ENCODE measurements at places on chromosomes 2 and 18.

GRCh38 chr2:140929849-140930248 lies 1201.0 kb downstream of the LRP1B start:
- no peak for DNase-seq

DNA sequence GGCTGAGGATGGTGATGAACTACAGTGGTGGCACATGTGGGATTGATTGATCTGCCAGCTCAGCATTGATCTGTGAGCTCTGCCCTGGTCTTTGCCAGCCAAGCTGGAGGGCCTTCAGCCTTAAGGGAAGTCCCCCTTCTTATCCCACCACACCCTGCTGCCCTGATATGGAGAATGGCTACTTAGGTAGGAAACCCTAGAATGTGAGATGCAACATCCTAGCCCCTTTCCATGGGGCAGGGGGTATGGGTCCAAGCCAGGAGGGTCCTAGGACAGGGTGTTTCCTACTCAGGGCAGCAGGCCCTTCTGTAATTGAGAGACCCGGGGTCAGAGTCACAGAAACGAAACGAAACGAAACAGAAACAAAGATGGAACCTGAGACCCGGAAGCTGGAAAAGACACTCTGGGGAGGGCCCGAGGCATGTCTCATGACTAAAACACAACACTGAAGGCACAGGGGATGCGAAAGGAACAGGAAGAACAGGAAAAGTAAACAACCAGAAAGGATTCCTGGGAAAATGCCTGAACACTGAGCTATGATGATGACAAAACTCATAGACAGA lies 16.9 kb upstream of the SULT1C2 start:
- no peak for DNase-seq

DNA sequence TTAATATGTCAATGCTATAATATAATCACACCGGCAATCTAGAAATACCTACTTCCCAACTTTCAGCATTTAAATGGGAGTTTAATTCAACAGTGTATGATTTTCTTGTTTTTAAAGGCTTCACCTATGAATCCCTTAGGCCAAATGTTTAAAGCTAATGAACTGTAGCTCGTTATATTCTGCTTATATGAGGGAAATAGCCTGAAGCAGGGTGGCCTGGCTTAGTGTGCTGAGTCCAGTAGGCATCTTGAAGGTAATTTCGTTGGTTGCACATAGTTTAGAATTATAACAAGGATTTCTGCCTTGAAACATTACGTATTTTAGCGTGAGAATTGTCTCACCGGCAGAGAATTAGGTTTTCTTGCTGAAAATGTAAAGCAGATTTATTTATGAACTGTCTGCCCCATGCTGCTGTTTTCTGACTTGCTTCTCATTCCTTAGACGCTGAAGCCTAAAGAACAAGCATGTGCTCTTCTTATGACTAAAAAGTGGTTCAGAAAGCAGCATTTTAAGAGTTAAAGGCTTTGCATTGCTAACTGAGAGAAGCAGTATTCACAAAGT lies 433.7 kb upstream of the RAB12 start:
- no peak for DNase-seq

DNA sequence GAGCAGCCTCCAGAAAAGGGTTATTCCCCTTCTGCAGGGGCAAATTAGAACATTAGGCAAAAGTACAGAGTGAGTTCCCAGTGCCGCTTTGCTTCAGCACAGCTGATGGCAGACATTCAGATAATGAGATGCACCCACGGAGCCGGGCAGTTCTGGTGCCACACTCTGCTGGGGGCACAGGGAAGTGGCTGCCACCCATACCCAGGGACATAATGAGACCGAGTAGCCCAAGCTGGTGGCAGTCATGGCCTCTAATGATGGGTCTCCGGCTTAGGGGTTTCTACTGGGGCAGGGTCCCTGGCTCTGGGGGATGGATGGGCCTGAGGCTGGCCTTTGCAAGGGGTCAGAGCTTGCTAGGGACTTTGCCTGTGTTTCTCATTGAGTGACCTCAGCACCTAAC lies 26.2 kb downstream of the GLI2 start:
- DNase-seq, result no peak

- no peak for DNase-seq
Observed at GRCh38 chr18:42011053-42011452, 56.0 kb downstream of the PIK3C3 start.

DNA sequence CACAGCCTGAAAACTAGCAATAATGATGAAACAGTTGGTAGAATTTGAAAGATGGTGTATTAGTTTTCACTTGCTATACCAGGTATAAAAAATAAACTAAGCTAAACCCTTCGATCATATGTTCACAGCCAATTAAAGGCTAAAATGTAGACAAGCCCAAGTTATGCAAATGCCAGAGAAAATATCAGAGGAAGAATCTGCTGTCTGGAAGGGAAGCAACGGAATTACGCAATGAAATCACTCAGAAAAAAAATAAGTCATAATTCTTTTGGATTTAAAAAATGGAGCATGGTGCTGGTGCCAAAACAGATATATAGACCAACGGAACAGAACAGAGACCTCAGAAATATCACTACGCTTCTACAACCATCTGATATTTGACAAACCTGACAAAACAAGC lies 108.3 kb downstream of the ARL4C start:
- DNase-seq, result no peak

- peak; percentile 87 for DNase-seq
Observed at GRCh38 chr2:65377556-65378192, 54.7 kb downstream of the SPRED2 start.

- DNase-seq, result no peak
Observed at GRCh38 chr2:9975328-9975727, 23.8 kb downstream of the GRHL1 start.

- DNase-seq, result no peak
Observed at GRCh38 chr18:39622431-39622830, 2056.8 kb upstream of the CELF4 start.

GRCh38 chr2:46001741-46002506 lies 295.3 kb upstream of the EPAS1 start:
- no peak for DNase-seq

- DNase-seq, result peak; percentile 49
Observed at GRCh38 chr2:236545814-236546480, 23.7 kb upstream of the ACKR3 start.

DNA sequence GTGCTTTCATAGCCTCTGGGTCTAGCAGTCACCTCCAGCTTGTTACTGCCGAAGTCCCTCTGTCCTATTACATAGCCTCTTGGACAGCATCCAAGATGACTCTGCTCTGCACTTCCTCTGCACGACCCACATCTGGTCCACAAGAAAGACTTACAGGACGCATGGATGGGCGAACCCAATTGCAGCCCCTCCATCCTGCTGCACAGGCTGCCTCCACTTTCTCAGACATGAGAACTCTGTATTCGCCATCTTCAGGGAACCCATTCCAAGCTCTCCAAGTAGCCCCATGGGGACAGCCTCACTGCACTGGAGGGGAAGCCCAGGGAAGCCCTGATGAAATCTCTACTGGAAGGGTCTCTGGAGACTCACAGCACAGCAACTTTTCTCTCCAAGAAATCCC lies 172.1 kb downstream of the GFPT1 start:
- peak; percentile 83 for DNase-seq

DNA sequence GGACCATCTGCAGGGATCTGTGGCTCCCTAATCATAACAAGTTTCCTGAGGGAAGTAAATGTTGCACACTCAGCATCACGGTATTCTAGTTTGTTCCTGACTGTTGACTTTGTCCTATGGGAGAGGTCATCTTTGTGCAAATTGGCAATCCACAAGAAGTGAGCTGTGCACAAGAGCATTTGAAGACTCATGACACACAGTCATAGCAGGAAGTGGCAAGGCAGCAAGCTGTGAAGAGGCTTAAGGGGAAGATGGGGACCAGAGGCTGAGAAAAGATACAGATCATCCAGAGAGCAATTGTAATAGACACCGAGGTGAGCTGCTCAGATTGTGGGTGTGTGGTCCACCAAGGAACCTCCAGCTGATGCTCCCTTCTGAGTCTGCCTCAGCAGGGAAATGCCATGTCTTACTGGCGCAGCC lies 2.7 kb downstream of the TNP1 start:
- DNase-seq, result no peak

DNA sequence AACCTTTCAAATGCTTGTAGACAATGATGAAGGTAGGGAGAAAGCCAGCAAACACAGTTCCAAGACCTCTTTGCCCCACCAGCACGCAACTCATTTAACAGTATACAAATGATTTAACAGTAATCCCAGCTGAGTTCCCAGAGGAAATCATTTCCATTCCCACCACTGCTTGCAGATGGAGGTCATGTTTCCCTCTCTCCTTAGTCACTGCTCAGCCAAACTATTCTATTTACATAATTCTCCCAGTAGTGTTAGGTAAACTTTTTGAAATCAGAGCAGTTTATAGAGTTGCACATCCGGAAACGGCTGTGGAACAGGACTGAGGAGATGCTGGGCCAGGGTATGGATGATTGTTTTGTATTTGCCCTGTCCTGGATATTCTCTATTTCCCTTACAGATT lies 328.5 kb downstream of the FIGN start:
- no peak for DNase-seq

- peak; percentile 37 for DNase-seq
Observed at GRCh38 chr2:120736624-120737339, 1.1 kb downstream of the GLI2 start.

DNA sequence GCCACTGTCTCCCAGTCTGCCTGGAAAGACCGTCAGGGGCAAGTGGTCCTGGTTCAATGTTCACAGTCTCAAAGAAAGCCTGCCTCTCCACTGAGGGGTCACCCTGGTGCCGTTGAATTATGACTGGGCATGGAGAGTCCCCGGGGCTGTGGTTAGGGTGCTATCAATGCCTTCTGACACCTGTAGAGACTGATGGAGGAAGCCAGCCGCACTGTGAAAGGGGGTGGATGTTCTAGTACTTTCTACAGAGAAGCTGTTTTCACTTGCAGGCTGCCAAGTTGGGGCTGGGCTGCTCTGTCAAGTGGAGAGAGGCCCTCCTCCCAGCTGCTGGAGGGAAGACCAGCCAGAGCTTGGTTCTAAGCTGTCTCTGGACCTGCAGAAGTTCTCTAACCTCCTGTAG lies 80.5 kb downstream of the BCL2L11 start:
- no peak for DNase-seq

- DNase-seq, result no peak
Observed at GRCh38 chr2:232352511-232353091, 25.9 kb upstream of the ALPP start.

DNA sequence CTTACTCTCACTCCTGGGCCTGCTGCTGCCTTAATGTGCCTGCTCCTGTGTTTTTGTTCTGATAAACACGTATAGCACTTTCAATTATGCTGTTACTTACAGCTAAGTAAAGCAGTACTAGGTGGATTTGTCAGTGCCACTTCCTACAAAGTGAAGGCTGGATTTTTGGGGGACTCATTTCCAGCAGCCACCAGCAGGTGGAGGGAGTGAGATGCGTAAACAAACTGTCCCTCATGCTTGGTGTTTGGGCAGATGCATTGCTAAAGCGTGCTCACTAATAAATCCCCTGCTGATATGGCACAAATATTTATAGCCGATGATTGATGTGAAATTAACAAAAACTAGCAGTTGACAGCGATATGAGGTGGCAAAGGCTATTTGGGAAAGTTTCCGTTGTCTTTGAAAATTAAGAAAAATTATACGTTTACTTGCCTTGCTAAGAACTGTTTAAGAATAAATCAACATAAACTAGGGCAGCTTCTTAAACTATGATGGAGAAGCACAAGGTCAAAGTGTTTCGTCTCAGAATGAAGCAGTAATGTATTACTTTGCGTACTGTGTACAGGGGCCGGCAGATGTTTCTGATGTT lies 101.7 kb downstream of the AGAP1 start:
- peak; percentile 81 for DNase-seq

DNA sequence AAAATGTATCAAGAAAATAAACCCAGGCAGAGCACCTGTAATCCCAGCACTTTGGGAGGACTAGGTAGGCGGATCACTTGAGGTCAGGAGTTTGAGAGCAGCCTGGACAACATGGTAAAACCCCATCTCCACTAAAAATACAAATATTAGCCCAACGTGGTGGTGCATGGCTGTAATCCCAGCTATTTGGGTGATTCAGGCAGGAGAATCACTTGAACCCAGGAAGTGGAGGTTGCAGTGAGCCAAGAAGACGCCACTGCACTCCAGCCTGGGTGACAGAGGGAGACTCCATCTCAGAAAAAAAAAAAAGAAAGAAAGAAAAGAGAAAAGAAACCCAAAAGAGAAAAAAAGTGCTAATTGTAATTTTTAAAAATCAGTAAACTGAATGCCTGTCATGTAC lies 41.4 kb downstream of the DDX18 start:
- no peak for DNase-seq

- DNase-seq, result no peak
Observed at GRCh38 chr2:108325756-108326155, 37.1 kb downstream of the SULT1C2 start.

- no peak for DNase-seq
Observed at GRCh38 chr2:70753902-70754301, 14.1 kb downstream of the ADD2 start.

GRCh38 chr18:76461148-76461547 lies 33.9 kb downstream of the ZNF516 start:
- no peak for DNase-seq

DNA sequence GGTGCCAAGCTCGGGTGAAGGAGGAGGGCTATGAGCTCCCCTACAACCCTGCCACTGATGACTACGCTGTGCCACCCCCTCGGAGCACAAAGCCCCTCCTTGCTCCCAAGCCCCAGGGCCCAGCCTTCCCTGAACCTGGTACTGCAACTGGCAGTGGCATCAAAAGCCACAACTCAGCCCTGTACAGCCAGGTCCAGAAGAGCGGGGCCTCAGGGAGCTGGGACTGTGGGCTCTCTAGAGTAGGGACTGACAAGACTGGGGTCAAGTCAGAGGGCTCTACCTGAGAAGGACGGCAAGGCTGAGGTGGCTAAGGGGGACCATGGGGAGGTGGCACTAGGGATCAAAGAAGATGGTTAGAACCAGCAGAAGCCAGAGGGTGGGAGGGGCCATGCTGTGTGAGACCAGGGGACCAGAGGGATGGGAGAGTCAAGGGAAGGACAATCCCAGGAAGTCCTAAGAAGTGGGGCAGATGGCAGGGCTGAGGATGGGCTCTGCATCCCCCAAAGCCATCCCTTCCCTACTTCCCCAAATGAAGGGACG lies 2.4 kb downstream of the DOK1 start:
- DNase-seq, result no peak

GRCh38 chr2:26067980-26068507 lies 34.2 kb downstream of the RAB10 start:
- DNase-seq, result peak; percentile 42

GRCh38 chr18:79506191-79507075 lies 110.7 kb downstream of the NFATC1 start:
- peak; percentile 44 for DNase-seq

DNA sequence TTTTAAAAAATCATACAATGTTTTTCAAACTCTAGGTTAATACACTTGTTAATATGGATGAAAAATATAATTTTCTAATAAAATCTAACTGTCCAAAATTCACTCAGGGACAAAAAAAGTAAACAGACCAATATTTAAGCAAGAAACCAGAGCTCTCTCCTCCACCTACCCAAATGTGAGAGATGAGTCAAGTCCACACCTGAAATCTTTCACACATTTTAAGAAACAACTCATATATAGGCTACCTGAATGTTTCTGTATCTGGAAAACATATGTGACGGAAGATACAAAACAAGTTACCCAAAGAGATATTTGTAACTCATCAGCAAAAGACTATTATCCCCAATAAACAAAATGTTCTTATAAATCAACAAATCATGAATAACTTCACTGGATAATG lies 20.2 kb downstream of the ZNF516 start:
- no peak for DNase-seq

Measured in common myeloid progenitor, CD34-positive (primary cell).